SJSA1 (cell line): ENCODE measurements at places on chromosomes 1 and 21.

- no peak for DNase-seq
These were observed 27.2 kb downstream of the OVAAL start for GRCh38 chr1:180585994-180586359.

GRCh38 chr1:32701951-32702598, 495 bp downstream of the SYNC start:
- peak; percentile 58 for DNase-seq

DNA sequence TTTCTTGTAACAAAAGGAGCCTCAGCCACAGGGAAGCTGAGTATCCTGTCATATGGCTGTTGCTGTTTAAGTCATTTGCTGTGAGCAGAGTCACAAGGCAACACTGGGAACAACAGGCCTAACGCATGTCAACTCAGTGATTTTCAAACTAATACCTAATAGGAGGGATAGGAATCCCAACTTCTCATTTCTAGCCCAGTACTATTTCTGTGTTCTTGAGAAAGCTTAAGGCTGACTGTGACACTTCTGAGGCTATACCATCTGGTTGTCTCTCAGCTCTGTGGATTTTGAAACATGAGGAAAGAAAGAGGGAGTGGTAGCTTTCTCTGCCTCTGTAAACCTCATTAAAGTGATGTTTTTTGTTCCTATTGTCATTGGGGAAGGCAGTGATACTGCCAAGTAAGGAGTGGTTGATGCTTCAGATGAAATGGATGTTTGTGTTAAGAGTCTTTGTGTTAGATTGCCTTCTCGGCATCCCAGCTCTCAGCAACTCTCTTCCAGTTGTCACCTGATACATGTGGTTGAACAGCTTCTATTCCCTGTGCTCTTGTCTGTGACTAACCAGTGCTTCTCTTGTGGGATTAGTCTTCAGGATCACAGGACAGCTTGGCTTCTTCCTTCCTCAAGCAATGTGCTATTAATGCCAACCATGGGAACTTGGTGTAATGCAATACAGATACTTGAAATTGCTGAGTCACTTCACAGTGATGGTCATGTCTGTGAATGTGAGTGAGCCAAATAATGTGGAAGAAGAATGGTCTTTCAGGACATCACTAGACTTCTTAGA, 166.8 kb upstream of the IVNS1ABP start:
- peak; percentile 80 for DNase-seq

DNA sequence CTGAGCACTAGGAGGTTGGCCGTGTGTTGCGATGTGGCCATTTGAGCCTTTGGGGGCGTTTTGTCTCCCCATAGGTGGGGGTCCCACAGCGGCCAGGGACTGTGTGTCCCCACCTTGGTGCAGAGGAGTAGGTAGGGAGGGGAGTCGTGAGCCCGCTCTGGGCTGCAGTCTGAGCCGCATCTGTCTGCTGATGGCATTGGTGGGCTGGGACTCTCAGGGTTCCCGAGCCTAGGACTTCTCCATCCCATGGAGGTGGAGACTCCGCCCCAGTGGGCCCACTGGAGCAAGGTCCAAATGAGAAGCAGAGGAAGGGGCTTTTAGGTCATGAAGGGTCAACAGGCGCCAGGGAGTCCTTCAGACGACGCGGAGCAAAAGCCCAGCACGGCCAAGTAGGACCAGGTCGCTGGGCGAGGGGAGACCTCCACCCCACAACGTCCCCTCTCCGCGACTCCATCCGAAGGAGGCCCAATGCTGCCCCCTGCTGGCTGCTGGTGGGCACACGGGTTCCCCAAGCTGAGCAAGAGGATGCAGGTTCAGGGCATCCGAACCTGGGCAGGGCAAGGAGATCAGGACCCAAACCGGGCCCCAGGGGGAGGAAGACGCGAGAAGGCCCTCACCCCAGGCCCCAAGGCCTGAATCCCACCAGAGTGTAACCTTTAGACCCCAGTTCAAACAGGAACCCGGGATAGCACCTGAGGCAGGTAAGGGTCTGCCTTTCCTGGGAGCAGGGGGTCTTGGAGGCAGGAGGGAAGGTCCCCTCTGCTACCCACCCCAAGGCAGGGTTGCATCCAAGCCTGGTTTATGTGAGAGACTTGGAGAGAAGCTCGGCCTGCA, 14.9 kb downstream of the TTC34 start:
- DNase-seq, result no peak

GRCh38 chr1:228530086-228530758, 43.0 kb downstream of the RNF187 start:
- no peak for DNase-seq

- no peak for DNase-seq
These were observed 82.4 kb upstream of the SMYD2 start for GRCh38 chr1:214198571-214198970.

DNA sequence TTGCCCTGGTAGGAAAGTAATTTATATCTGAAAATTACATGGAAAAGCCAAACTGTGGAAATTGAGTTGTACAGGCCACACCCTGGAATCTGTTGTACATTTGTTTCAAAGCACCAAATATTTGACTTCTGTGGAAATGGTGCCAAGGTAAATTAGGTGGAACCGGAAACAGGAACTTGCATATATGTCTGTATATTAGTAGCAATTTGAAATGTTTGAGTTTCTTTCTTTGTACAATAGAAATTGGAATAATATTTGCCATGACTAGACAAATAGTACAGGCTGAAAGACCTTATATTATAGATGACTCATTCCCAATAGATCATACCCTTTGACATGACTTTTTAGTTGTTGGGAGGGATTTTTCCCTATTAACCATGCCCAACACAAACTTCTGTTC, 10.5 kb upstream of the TAF1A start:
- no peak for DNase-seq

DNA sequence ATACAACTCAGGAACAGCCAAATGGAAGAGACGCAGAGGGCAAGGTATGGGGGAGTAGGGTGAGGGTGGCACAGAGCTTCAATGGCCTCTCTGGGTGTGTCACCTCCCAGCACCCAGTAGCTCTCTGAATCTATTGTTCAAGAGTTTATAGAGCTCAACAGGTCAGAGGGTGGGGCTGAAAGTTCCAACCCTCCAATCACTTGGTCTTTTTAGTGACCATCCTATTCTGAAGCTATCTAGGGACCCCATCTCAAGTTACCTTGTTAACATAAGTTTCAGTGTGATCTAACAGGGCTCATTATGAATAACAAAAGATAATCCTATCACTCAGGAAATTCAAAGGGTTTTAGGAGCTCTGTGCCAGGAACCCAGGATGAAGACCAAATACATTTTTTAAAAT, 31.2 kb upstream of the ZNF697 start:
- no peak for DNase-seq

- DNase-seq, result no peak
These were observed 124.2 kb downstream of the KCNJ6 start for GRCh38 chr21:37792046-37792445.
